ENCODE measurements at places on chromosomes 1 and 21. TPM values are rescaled to one million over a fixed set of nuclear protein-coding genes. Genes with fewer than 3 reads are reported as not detected.

DNA sequence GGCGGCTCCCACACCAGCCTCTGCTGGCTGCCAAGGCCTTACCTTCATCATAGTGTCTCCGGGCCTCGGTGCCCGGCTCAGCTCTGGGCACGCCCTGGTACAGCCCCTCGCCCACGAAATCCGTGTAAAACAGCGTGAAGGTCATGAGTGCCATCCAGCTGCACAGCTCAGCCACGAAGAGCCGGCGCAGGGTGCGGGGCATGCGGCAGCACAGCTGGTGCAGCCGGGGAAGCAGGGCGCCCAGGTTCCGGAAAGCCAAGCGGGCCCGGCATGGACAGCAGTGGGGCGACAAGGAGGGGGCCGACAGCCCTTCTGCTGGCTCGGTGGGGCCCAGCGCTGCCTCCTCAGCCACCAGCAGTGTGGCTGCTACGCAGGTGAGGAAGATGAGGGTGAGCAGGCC is 17.5 kb downstream of the SLC45A3 start:
- no peaks in the 10 kb centered on the region for H3K36me3 ChIP-seq
- H3K27ac ChIP-seq = no peak overlapping the region
- DNase-seq = no peak
- no peak overlapping the region for H3K4me3 ChIP-seq

GPR161 gene
- polyA plus RNA-seq = 10.2 TPM

DNA sequence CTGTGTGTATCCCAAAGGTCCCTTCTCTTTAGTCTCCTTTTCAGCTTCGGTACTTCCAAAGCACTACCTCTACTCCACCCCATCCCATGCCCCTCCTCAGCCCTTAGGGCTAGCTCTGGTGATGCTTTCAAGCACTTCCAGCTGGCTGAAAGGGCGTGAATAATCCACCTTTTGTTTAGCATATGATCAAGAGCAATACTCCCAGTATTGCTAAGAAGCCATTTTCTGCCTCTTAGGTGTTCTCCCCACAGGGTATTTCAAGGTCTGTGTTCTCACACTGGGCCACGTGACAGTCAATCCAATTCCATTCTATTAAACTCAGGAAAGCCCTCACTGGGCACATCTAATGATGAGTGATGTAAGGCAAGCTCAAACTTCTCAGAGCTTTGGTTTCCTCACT is 298.5 kb upstream of the PROX1 start:
- H3K36me3 ChIP-seq = no peaks in the 10 kb centered on the region
- no peaks in the 10 kb centered on the region for H3K27me3 ChIP-seq
- H3K27ac ChIP-seq = no peak overlapping the region
- no peak for DNase-seq
- H3K4me1 ChIP-seq = no peaks in the 10 kb centered on the region
- H3K4me3 ChIP-seq = no peak overlapping the region

DNA sequence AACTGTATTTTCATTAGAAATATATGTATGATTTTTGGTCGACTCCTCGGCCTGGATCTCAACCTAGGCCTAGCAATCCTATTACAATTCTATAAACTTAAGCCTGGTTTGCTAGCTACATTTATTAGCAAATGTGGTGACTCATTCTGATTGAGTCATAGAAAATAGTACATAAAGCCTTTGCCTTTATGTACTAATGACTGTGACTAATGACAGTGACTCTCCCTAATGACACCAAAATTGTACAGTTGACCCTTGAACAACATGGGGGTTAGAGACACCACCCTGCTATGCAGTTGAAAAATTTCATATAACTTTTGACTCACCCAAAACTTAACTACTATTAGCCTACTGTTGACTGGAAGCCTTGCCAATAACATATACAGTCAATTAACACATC is 78.9 kb downstream of the CLEC20A start:
- H3K4me1 ChIP-seq = no peaks in the 10 kb centered on the region
- H3K36me3 ChIP-seq = no peaks in the 10 kb centered on the region
- no peaks in the 10 kb centered on the region for H3K27me3 ChIP-seq
- H3K27ac ChIP-seq = no peak overlapping the region

AXDND1 gene
- polyA plus RNA-seq = 0.05 TPM

- no peak overlapping the region for H3K27ac ChIP-seq
- H3K4me3 ChIP-seq = no peak overlapping the region
- DNase-seq = no peak
- no peaks in the 10 kb centered on the region for H3K36me3 ChIP-seq
- no peaks in the 10 kb centered on the region for H3K27me3 ChIP-seq
Observed at GRCh38 chr1:235051521-235051920, 77.1 kb downstream of the TOMM20 start.

RABGAP1L gene
- 20.8 TPM for polyA plus RNA-seq

- H3K4me1 ChIP-seq = no peaks in the 10 kb centered on the region
- H3K36me3 ChIP-seq = peaks cover 11% of the 10 kb centered on the region
- H3K4me3 ChIP-seq = no peak overlapping the region
- H3K27me3 ChIP-seq = no peaks in the 10 kb centered on the region
- no peak for DNase-seq
Observed at GRCh38 chr1:45617618-45618017, 6.2 kb downstream of the CCDC17 start.

S100A5 gene
- polyA plus RNA-seq = 0.24 TPM

NR1I3 gene
- not detected for polyA plus RNA-seq

GRCh38 chr1:73009311-73009710 is 727.0 kb upstream of the NEGR1 start:
- no peaks in the 10 kb centered on the region for H3K4me1 ChIP-seq
- no peak for DNase-seq
- no peaks in the 10 kb centered on the region for H3K27me3 ChIP-seq
- no peak overlapping the region for H3K4me3 ChIP-seq
- no peaks in the 10 kb centered on the region for H3K36me3 ChIP-seq
- H3K27ac ChIP-seq = no peak overlapping the region

- H3K27ac ChIP-seq = no peak overlapping the region
- no peak for DNase-seq
- no peak overlapping the region for H3K4me3 ChIP-seq
- no peaks in the 10 kb centered on the region for H3K36me3 ChIP-seq
- peaks cover 34% of the 10 kb centered on the region for H3K4me1 ChIP-seq
Observed at GRCh38 chr1:85573322-85573721, 7.2 kb upstream of the CCN1 start.

PPIH gene
- 32.3 TPM for polyA plus RNA-seq

- no peak for DNase-seq
- H3K27me3 ChIP-seq = no peaks in the 10 kb centered on the region
- no peak overlapping the region for H3K27ac ChIP-seq
- no peaks in the 10 kb centered on the region for H3K4me1 ChIP-seq
- no peaks in the 10 kb centered on the region for H3K36me3 ChIP-seq
- H3K4me3 ChIP-seq = no peak overlapping the region
Observed at GRCh38 chr1:54161495-54162168, 8.8 kb upstream of the CDCP2 start.

- no peak overlapping the region for H3K4me3 ChIP-seq
- H3K27ac ChIP-seq = no peak overlapping the region
- no peaks in the 10 kb centered on the region for H3K4me1 ChIP-seq
- no peak for DNase-seq
- H3K27me3 ChIP-seq = no peaks in the 10 kb centered on the region
Observed at GRCh38 chr21:20970691-20971090, 27.5 kb upstream of the NCAM2 start.

DNA sequence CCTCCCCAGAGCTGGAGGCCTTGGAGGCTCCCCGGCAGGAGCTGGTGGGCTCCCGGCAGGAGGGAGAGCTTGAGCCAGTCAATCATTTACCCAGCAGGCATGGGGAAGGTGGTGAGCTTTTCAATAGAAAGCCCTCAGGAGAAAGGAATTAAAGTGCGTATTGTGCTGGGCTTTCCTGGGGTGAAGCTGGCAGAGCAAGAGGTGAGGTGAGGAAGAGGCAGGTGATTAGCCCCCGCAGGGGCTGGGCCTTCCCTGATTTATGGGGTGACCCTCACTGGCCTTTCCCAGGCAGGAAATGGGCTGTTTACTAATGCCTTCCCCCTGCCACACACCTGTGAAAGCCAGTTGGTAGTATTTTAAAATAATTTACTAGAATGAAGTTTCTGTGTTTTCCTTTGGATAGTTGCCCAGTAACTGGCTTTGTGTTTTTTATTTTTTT is 25.8 kb downstream of the CLDN14 start:
- no peaks in the 10 kb centered on the region for H3K27me3 ChIP-seq
- H3K4me1 ChIP-seq = no peaks in the 10 kb centered on the region
- H3K4me3 ChIP-seq = no peak overlapping the region

IGSF21 gene
- polyA plus RNA-seq = not detected

DNA sequence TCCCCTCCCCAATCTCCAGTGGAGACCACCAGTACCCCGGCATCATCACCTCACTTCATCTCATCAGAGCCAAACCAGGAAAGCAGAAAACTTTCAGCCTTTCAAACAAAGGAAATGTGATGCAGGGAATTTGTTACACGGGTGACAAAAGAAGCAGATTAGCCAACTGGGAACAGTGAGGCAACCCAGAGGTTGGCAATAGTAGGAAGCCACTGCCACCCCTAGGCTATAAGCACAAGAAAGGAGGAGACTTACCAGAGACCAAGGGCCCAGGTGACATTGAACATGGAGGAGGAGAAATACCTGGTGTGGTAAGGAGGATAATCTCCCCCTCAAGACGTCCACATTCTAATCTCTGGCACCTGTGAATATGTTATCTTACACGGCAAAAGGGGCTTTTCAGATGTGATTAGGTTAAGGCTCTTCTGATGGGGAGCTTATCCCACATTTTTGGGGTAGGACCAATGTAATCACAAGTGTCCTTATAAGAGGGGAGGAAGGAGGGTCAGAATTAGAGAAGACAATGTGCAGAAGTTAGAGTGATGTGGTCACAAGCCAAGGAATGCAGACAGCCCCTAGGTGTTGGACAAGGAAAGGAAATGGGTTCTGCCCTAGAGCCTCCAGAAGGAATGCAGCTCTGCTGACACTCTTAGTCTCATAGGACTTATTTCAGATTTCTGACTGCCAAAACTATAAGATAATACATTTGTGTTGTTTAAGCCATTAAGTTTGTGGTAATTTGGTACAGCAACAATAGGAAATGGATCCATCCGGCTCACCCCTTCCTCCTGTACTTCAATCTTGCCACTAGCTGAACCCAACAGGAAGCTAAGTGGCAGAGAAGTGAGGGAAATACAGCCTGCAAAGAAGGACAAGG is 83.6 kb upstream of the VAV3 start:
- H3K36me3 ChIP-seq = no peaks in the 10 kb centered on the region
- no peaks in the 10 kb centered on the region for H3K27me3 ChIP-seq
- no peak overlapping the region for H3K4me3 ChIP-seq
- no peak overlapping the region for H3K27ac ChIP-seq

BTF3L4 gene
- polyA plus RNA-seq = 73.3 TPM

DNA sequence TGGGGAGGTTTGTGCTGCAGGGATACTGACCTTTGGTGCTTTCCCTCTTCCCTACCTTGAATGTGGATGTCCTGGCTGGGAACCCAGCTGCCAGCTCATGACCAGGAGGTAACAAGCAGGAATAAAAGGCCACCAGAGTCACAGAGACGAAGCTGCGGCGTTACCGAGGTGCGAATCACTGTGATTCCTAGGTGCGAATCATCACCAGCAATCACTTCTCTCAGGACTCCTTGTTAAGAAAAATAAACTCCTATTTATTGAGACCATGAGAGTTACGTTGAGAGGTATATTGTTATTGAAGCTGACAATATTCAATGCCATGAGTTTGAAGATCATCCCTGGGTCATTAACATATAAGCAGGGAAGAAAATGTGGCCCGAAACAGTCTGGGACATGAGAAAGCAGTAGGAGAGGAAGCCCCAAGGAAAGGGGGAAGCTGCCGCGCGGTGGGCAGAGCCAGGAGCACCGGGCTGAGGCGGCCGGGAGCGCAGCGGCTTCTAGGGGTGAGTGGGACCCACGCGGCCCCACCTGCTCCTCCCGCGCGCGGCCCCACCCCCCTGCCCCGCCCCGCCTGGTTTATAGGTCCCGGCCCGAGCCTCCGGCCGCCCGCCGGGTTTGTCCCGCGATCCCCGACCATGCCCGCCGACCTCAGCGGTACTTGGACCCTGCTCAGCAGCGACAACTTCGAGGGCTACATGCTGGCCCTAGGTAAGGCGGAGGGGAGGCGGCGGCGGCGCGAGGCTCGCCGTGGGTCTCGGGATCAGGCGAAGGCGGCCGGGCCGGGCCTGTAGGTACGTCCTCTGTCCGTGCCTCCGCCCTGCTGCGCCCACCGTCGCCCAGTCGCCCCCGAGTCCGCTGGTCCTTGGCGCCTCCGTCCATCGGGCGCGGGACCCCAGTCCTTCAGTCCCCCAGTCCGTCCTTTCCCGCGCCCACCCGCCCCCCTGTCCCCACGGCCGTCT is at the start of gene RBP7:
Gene RBP7, plus strand, starts transcription at position 605 of the 959 bp plus-strand sequence. Its CDS starts 31 bp downstream, at position 636.
- H3K4me3 ChIP-seq = no peak within 1 kb of the TSS
- H3K27ac ChIP-seq = no peak within 1 kb of the TSS
- no peaks in the 10 kb centered on the region for H3K4me1 ChIP-seq
- DNase-seq = no peak

KLHDC9 gene
- polyA plus RNA-seq = 1.5 TPM

DNA sequence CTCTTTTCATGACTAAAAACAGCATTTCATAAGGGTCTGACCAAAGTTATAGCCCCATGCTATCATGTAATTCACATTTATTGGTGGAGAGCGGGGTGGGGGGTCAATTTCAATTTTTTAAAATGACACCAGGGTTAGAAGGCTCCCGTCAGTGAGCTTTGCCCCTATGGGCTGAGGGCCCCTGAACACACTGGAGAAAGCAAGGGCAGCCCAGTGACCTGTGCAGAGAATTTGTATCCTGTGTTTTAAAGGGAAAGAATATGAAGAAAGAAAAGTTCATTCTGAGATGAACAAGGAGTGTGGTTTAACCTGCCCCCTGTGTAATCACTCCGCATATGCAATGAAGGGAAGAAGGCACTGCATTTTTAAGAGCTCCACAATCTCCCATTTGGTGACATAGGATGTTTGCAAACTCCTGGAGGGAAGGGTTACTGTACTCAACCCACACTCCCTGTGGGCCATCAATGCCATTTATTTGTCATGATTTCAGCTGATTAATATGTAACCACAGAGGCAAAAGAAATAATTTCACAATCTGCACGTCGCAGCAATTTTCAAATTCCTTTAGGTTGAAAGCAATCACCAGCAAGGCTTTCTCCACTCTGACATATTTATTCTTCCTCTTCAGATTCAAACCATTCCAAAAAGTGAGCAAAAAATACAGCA is 95.6 kb downstream of the ZNF281 start:
- H3K4me1 ChIP-seq = peaks cover 2% of the 10 kb centered on the region
- H3K4me3 ChIP-seq = no peak overlapping the region
- H3K36me3 ChIP-seq = no peaks in the 10 kb centered on the region

- no peak overlapping the region for H3K27ac ChIP-seq
- no peaks in the 10 kb centered on the region for H3K4me1 ChIP-seq
- H3K27me3 ChIP-seq = no peaks in the 10 kb centered on the region
Observed at GRCh38 chr1:208358651-208359050, 114.5 kb upstream of the PLXNA2 start.

SIM2 gene
- 0.11 TPM for polyA plus RNA-seq

- peaks cover 7% of the 10 kb centered on the region for H3K4me1 ChIP-seq
- H3K27me3 ChIP-seq = no peaks in the 10 kb centered on the region
- peak; percentile 67 for DNase-seq
Observed at GRCh38 chr1:224377676-224378006, 21.0 kb downstream of the CNIH4 start.

Data from fibroblast of lung (primary cell).